Stimulated activated CD8-positive, alpha-beta memory T cell treated with anti-CD3 and anti-CD28 coated beads, Interleukin-7, amount 100 ng/mL, for 1 hour (primary cell): ENCODE measurements at places on chromosomes 3 and 15.

DNA sequence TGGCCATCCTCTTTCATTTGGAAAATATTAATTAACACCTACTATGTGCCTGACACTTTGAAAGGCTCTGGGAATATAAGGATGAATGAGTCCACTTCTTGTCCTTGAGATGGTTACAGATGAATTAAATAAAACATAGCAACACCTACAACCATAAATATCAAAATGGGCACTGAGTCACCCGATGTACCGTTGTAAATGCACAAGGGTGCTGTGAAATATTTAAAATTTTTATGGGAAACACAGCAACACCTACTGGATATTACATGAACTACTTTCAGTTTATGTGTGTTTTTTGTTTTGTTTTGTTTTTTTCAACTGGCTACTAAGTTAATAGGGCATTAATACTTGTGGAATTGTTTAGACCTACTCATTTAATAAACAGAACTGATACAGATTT is 239.0 kb upstream of the NAALADL2 start:
- DNase-seq, result no peak

- no peak for DNase-seq
Observed at GRCh38 chr3:124895756-124896155, 8.6 kb upstream of the ITGB5 start.

- DNase-seq, result no peak
Observed at GRCh38 chr3:126181398-126181725, 976 bp upstream of the ALDH1L1 start.

- DNase-seq, result no peak
Observed at GRCh38 chr3:150074697-150075416, 104.2 kb upstream of the PFN2 start.

- no peak for DNase-seq
Observed at GRCh38 chr3:133937756-133938601, 42.3 kb upstream of the RAB6B start.

- DNase-seq, result no peak
Observed at GRCh38 chr3:123586131-123586530, 1.3 kb upstream of the HACD2 start.

GRCh38 chr3:37661615-37662306 is 199.9 kb upstream of the CTDSPL start:
- no peak for DNase-seq

- DNase-seq, result no peak
Observed at GRCh38 chr3:77222701-77223100, 182.8 kb downstream of the ROBO2 start.

- no peak for DNase-seq
Observed at GRCh38 chr15:69881302-69881670, 216.4 kb downstream of the TLE3 start.

DNA sequence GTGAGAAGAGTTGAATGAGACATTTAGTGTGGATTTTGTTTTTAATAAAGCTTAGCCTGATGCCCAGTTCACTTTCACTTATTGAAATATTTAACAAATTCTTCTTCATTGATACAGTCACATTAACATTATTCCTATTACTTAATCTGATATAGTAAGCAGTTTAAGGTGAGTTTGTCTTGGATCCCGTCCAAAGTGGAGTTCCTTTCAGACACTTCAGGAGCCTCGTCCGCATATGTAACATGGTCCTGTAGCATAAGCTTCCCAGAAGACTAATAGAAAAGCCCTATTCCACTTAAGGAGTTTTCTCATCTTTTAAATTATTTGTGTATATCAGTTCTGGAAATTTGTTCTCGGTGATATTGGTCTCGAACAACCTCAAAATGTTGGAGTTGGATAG is 39.7 kb upstream of the MLF1 start:
- no peak for DNase-seq

DNA sequence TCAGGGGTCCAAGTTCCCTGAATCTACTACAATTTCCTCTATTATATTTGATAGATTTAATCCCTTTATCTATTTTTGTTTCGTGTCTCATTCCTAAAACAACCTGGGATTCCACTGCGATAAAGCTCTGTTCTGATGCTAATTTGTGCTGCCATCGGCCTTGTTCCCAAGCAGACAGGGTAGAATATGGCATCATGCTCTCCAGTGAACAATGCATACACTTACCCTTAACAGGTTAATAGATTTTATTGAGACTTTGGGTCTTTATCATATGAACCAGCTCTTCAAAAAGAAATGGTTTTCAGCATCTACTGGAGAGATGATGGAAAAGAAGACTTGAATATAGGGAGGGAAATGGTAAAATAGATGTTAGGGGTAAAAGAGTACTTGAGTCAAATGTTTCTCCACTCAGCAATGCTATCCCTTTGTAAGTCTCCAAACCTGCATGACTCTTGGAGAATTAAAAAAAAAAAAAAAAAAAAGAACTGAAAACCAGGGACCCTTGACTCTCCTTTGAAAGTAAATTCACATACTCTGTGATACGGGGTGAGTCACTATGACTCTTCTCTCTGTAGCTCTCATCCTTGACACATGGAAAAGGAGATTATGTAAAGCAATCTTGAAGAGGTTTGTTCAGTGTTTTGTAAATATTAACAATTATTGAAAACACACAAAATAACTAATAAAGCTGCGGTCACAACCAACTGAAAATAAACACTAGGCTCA is 268.8 kb downstream of the ZBTB20 start:
- no peak for DNase-seq

- DNase-seq, result no peak
Observed at GRCh38 chr3:159532577-159532976, 456.1 kb upstream of the IL12A start.

- no peak for DNase-seq
Observed at GRCh38 chr3:160828880-160829279, 72.8 kb downstream of the PPM1L start.

- DNase-seq, result no peak
Observed at GRCh38 chr3:148092624-148093347, 604.9 kb upstream of the AGTR1 start.

DNA sequence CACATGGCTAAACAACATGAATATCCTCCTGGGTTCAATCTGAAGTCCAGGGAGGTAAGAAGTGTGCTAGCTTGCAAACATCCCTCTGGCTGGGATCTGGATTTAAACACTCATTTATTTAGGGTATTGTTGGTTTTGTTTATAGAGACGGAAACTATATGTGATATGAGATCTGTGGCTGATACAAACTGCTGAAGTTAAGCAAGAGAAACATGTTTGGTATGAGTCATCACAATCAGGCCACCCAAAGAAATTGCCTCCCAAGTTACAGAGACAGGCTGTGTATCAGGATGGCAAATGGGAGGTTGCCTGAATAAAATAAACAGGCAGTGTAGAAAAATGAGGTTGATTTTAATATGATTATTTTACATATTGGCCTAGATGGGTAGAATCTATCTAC is 562.1 kb downstream of the IGSF11 start:
- DNase-seq, result no peak

DNA sequence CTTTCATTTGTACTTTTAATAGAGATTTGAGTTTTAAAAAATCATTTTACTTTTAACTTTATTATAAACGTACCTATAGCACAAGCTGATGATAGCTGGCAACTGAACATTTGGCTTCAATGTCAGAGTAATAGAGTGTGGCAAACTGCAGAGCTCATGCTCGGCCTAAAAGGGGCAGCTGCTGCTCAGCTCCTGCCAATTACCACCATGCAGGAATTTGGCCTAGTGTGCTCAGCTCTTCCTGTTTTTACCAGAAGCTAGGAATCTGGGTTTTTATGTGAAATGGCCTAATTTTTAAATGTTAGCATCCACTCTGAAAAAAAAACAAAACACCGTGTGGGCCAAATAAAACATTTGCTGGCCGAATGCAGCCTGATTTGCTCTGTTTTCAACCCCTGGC is 1.8 kb downstream of the IFT122 start:
- no peak for DNase-seq
